ENCODE measurements at places on chromosomes 2 and 18.

- DNase-seq = no peak
Measured at GRCh38 chr18:60246606-60247005, 126.0 kb downstream of the MC4R start.

GRCh38 chr2:129101186-129101585, 782.5 kb upstream of the HS6ST1 start:
- no peak for DNase-seq

DNA sequence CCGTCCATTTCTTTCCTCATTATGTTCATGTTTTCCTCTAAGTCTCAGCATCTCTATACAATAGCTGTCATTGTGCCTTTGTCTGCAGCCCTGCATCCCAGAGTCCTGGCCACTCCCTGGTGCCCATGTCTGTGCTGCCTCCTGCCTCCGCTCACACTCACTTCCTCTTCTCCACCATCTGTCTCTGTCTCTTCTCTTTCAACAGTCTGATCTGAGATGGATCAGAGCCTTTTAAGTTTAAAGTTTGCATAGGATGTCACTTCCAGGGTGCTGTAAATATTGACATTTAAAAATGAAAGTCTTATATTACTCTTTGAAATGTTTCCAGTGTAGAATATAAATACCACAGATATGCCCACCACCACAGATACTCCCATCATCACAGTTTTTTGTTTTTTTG, 42.7 kb downstream of the UBE2F start:
- DNase-seq = no peak

- no peak for DNase-seq
Measured at GRCh38 chr2:179842498-179843153, 18.8 kb downstream of the ZNF385B start.

DNA sequence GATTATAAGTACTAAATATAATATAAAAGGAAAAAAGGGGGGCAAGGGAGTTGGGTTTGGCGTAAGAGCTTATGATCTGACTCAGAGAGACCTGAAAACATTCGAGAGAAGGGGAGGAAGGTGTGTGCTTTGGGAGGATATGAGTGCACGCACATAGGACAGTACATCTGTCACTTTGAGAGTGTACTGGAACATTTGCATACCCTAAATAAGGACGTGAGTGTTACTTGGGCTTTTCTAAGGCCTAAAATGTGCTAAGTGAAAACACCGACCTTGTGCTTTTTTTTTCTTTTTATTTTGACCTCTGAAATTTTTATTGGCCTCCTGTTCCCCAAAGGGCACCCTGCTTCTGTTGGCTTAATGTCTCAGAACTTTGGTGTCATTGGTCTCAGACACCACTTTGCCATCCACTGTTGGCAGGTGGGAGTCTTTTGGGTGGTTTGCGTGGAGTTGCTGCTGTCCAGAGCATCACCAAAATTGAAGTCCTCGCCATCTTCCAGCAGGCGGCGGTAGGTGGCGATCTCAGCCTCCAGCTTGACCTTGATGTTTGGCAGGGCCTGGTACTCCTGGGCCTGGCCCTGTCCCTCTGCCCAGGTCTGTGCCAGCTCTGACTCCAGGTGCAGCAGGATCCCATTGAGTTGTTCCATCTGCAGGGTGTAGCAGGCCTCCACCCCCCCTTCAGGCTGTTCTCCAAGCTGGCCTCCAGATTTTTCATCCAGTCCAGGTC, 57.7 kb downstream of the CD28 start:
- no peak for DNase-seq

DNA sequence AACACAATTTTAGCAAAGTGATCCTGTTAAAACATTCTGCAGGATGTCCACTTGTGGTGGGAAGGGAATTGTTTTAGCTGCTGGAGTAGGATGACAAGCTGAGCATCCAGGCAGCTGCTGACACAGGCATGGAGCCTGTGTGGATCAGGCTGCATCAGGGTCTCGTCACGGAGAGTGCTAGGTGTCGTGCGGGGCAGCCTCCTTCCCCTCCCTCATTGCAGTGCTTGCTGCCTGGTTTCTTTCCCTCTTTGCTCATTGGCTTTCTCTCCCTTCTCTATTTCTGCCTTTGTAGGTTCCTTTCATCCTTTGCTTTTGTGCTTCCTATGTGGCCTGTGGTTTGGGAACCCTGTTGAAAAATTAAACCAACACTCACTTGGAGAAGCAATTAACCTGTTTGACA, 172.9 kb downstream of the TPGS2 start:
- DNase-seq = no peak

GRCh38 chr18:49762191-49763077, 50.9 kb downstream of the ACAA2 start:
- DNase-seq = peak; percentile 72

DNA sequence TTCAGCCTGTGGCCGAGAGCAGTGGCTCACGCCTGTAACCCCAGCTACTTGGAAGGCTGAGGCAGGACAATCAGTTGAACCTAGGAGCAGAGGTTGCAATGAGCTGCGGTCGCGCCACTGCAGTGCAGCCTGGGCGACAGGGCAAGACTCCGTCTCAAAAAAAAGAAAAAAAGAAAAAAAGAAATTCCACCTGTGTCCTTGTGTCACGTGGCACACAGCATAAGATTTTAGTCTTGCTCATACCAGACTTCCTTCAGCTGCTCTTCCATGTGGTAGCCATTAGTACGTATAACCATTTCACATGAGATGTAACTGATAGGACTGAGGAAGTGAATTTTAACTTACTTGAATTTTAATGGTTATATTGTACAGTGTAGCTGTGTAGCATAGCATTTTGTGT, 4.0 kb downstream of the NOP58 start:
- DNase-seq = no peak

- no peak for DNase-seq
Measured at GRCh38 chr2:230700447-230700846, 12.2 kb upstream of the CAB39 start.

- DNase-seq = no peak
Measured at GRCh38 chr2:157784169-157784822, 91.8 kb downstream of the ACVR1 start.

GRCh38 chr2:113966832-113967231, 76.9 kb downstream of the ACTR3 start:
- DNase-seq = no peak

DNA sequence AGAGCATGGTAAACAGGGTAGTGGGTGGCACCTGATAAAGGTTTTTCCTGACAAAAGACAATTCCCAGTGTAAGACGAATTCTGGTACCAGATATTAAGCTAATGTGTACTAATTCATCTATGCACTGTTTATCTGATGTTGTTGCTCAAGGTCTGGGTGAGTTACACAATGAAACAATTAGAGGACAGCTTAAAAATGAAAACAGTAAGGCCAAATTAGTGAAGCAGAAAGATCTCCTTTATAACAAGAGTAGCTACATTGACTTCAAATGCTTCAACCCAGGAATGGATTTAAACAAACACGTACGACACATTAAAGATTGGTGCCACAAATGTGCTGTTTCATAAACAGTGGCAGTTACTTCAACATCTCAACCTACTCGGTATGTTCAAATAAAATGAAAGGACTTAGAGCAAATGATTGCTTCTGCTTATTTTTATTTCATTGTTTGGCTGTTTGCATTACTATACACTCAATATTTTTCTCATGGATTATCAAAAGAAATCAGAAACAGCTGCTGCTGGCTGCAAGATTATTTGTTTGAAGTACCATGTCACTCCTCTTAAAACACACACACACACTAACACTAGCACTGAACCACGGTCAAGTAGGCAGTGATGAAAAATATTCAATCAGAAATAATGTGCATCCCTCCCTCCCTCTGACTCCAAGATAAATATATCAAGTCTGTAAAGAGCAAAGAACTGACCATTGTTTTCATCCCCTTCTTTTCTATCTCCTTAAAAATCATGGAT, 94.4 kb upstream of the RND3 start:
- no peak for DNase-seq

- no peak for DNase-seq
Measured at GRCh38 chr2:54539683-54540082, 83.6 kb downstream of the SPTBN1 start.

DNA sequence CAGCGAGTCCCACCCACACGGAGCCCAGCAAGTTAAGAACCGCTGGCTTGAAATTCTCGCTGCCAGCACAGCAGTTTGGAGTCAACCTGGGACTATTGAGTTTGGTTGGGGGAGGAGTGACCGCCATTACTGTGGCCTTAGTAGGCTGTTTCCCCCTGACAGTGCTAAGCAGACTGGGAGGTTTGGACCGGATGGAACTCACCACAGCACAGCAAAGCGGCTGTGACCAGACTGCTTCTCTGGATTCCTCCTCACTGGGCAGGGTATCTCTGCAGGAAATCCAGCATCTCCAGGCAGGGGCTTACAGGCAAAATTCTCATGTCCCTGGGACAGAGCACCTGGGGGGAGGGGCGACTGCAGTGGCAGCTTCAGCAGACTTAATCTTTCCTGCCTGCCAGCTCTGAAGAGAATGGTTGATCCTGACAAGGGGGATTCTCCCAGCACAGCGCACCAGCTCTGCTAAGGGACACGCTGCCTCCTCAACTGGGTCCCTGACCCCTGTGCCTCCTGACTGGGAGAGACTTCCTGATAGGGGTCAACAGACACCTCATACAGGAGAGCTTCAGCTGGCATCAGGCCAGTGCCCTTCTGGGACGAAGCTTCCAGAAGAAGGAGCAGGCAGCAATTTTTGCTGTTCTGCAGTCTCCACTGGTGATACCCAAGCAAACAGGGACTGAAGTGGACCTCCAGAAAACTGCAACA, 425.4 kb downstream of the NYAP2 start:
- DNase-seq = no peak

DNA sequence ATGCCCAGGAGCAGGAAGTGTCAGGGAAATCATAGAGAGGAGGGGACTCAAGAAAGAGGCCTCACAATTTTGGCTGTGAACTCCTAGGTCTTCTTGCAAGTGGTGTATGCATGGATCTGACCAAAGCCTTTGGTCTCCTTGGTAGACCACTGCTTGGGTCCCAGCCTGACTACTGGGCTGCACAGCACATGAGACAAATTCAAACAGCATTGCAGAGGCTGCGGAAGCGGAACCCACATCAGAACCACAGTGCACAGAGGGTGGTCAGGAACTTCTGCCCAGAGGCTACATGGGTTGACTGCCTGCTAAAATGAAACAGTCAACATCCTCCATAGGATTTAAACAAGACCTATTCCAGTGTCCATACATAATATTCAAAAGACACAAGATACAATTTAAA, 39.4 kb downstream of the CLIP4 start:
- no peak for DNase-seq

GRCh38 chr2:8110716-8111115, 571.1 kb upstream of the ID2 start:
- no peak for DNase-seq
